SHP77 treated with DMSO at 0.1 percent for 48 hours (cell line): ENCODE measurements at places on chromosomes 4 and X.

DNA sequence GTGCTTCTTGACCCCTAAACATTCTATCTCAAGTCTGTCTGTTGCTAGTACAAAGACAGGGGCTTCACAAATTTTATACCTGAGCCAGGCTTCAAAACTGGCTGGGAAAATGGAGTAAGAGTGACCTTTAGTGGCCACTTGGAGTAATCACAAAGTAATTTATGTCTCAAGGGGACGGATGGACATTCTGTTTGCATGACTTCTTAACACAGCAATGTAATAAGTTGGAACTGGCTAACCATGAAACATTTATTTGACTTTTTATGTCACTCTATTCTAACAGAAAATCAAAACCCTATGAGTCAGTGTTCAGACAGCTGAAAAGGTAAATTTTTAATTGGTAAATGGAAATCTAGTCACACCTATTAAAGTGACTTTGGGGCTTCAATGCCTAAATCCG, 600.6 kb downstream of the ANKRD50 start:
- peak; percentile 31 for DNase-seq

- DNase-seq, result no peak
These were observed 9.9 kb downstream of the TMSB4X start for GRCh38 chrX:12984603-12985319.

GRCh38 chr4:109014593-109015412, 251.9 kb upstream of the ETNPPL start:
- no peak for DNase-seq

DNA sequence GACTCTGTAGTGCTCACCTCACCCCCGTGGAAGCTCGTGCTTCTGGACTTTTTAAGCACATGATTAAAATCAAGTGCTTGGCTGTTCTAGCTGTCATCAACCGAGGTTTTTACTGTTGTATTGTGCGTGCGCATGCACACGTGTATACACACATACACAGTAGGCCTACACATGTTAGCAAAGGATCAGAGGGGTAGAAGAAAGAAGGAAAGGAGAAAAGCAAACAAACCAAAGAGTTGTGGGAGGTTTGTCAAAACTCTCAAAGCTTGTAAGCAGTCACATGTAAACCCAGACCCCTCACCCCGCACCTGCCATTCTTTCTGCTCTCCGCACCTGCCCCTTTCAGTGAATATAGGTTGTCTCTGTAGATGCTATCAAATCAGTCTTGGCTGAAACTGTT, 311.8 kb downstream of the HS3ST1 start:
- no peak for DNase-seq

DNA sequence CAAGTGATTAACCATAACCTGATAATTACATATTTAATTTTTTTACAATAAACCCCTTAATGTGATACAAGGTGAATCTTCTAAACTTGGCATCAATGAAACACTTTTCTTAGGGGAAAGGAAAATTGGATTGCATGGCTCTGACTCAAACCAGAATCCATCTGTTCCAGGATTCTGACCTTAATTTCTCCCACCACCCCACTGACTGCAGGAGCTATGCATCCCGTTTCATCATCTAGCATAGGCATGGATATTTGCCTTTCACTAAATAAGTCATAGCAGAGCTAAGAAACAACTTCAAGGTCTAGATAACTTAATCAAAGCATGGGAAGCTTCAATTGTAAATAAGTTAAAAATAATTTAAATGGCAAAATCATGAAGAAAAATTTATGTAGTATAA, 156.3 kb downstream of the BTC start:
- DNase-seq, result no peak

GRCh38 chr4:146643812-146644401, 5.2 kb downstream of the POU4F2 start:
- DNase-seq, result no peak

GRCh38 chr4:25930731-25931354, 16.8 kb downstream of the SMIM20 start:
- DNase-seq, result no peak

DNA sequence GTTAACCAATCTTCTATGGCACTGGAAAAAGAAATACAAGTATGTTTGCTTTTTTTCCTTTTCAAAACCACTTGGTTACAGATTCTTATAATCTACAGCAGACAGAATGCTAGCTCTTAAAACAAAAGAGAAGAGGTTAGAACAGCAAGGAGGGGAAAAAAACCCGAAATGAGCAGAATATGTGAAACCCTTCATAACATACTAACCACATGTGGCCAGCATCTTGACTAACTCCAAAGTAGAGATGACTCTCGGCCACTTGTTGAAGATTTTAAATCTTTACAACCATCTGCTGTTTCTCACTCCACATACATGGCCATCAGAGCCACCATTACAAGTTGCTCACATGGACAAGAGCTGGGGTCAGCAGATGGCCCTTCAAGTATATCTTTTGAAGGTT, 100.3 kb downstream of the PAPSS1 start:
- no peak for DNase-seq

- peak; percentile 6 for DNase-seq
These were observed 895 bp downstream of the ADGRL3 start for GRCh38 chr4:61200916-61201526.

- DNase-seq, result no peak
These were observed 125.7 kb downstream of the SH3KBP1 start for GRCh38 chrX:19761554-19762295.

DNA sequence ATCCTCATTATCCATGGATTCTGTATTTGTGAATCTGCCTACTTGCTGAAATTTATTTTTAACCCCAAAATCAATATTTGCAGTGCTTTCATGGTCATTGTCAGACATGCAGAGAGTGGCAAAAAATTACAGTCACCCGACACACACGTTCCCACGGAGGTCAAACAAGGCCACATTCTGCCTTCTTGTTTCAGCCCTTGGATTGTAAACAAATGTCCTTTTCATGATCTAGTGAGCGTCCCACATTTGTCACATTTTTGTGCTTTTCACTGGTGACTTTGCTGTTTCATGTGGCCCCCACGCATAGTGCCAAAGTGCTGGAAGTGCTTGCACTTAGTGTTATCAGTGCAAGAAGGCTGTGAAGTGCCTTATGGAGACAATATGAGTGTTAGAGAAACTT, 45.0 kb downstream of the SOD3 start:
- no peak for DNase-seq

- DNase-seq, result no peak
These were observed 43.5 kb downstream of the MND1 start for GRCh38 chr4:153387981-153388380.

DNA sequence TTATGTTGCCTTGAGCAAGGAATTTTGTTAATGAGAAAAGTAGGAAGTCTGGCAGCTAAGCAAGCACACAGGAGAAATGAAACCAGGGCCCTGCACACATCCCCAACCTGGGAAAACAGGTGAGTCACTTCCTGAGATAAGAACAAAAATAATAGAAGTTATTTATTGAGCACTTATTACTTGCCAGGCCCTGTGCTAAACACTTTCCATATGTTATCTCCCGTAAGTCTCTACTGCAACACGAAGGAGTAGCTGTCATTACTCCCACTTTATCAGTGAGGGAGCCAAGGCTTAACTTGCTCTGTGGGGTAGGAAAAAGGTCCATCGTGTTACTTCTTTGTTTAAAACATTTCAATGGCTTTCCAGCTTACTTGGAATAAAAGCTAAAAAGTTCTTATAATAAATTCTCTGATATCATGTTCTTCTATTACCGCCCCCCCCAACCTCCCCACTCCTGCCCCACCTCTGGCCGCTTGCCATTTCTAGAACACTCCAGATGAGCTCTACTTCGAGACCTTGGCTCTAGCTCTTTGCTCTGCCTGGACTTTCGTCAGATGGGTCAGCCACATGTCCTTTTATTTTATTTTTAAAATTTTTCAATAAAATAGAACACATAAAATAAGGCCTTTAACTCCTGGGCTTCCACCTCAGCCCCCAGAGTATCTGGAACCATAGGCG, 36.3 kb upstream of the PLAC8 start:
- DNase-seq, result no peak

GRCh38 chr4:186158966-186159365, 32.4 kb upstream of the CYP4V2 start:
- no peak for DNase-seq

GRCh38 chrX:276581-277201, 4.5 kb upstream of the PLCXD1 start:
- DNase-seq, result no peak

- no peak for DNase-seq
These were observed 158.1 kb downstream of the SOX3 start for GRCh38 chrX:140346729-140347128.

DNA sequence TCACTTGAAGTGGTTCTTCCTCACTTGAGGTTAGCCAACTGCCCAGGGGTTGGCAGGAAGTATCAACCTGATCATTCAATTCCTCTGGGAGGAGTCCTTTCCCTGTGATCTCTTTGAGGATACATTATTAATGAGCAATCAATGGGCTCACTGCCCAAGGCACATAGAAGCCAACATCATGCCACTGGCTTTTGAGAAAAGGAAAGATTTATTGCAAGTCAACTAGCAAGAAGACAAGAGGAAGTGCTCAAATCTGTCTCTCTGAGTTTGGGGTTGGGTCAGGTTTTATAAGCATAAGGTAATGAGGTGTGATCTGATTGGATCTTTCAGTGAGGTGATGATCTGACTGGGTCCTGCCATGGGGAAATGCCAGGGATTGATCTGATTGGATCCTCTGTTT, 39.6 kb downstream of the FGFBP1 start:
- no peak for DNase-seq

DNA sequence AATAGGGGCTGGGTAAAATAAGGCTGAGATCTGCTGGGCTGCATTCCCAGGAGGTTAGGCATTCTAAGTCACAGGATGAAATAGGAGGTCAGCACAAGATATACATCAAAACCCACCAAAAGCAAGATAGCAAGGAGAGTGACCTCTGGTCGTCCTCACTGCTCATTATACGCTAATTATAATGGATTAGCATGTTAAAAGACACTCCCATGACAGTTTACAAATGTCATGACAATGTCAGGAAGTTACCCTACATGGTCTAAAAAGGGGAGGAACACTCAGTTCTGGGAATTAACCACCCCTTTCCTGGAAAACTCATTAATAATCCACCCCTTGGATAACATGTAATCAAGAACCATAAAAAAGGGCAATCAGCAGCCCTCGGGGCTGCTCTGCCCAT, 403.6 kb downstream of the KCNIP4 start:
- no peak for DNase-seq

DNA sequence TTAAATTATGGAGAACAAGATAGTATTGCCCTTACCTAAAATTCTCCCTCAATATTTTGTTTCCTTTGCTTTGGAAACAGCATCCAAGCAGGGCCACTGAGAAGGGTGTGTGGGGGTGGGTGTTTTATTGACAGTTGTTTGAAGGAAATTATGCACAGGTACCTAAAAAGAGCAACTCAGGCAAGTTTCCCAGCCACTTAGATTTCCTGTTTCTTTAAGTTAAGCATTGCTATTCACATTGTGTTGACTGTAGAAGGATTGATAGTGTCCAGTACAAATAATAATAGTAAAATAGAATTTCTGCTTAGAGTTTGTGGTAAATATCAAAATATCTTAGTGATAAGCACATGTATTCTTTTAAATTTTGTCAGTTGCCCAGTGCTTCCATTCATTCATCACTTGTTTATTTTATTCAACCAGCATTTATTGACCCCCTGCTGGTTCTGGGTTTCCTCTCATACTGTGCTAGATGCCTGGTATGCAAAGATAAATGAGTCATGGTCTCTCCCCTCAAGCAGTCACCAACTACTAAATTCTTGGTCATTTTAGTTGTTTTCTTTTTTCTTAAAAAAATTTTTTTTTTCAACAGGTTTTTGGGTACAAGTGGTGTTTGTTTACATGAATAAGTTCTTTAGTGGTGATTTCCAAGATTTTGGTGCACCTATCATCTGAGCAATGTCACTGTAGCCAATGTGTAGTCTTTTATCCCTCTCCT, 50.0 kb downstream of the GALNT7 start:
- DNase-seq, result no peak

- no peak for DNase-seq
These were observed 152.3 kb upstream of the SCML1 start for GRCh38 chrX:17585006-17585405.

DNA sequence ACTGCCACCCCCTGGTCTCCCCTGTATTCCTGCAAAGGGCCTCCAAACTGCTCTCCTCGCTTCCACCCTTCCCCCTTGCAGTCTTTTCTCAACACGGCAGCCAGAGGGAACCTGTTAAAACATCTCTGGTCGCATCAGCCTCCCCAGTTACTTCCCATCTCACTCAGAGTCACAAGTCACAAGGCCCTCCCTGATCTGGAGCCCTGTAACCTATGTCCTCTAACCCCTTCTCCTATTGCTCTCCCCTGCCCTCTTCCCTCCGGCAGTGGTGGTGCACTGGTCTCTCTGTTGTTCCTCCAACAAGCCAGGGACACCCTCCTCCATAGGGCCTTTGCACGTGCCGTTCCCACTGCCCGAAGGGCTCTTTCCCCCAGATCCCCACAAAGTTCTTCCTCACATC, 73.2 kb downstream of the SH3KBP1 start:
- DNase-seq, result no peak

- no peak for DNase-seq
These were observed 148.7 kb downstream of the FSTL5 start for GRCh38 chr4:162015090-162015489.

DNA sequence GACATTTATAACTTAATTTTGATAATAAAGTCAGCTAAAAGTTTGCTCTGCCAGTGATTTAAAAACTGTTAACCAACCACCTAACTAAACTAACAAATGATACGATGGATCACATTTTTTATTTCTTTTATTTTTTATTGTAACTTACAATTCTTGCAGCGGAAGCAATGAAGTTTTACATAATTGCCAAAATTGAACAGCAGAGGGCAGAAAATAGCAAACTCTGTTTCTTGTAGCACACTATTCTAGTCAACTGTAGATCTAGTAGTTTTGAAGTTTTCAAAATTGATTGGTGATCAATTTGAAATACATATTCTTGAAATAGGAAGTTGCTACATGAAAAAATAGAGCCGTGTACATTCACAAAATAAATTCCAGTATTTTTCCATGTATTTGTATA, 2.8 kb upstream of the GRIA2 start:
- no peak for DNase-seq

GRCh38 chr4:155249016-155249566, 40.7 kb downstream of the NPY2R start:
- DNase-seq, result no peak

GRCh38 chrX:19728915-19729314, 158.5 kb downstream of the SH3KBP1 start:
- no peak for DNase-seq

GRCh38 chrX:150587585-150588503, 19.4 kb downstream of the MTM1 start:
- DNase-seq, result no peak

- DNase-seq, result no peak
These were observed 3.2 kb downstream of the HTRA3 start for GRCh38 chr4:8272472-8273428.

- DNase-seq, result peak; percentile 41
These were observed 1.3 kb downstream of the PRR32 start for GRCh38 chrX:126820700-126821420.

GRCh38 chrX:97397371-97397770, 513.7 kb downstream of the RPA4 start:
- no peak for DNase-seq

- DNase-seq, result no peak
These were observed 10.9 kb downstream of the SAP30 start for GRCh38 chr4:173381610-173382009.

GRCh38 chr4:148376151-148376550, 66.1 kb downstream of the NR3C2 start:
- DNase-seq, result peak; percentile 18
